EH (cell line): ENCODE measurements at places on chromosomes 6 and 20.

DNA sequence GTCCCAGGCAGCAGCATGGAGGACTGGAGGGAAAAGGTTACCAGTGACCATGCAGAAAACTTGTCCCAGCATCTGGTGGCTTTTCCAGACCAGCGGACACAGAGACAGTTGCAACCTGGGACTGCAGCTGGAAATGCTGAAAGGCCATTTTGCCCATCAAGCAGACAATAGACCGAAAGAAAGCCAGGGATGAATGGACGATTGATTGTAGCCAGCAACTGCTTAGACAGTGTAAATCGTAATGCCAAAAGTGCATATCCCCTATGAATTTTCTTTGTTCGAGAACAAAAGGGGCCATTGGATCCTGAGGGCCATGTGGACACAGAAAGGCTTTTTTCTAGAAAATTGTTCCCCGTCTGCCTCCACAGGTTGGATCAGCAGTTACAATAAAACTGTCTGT is 115.7 kb downstream of the MBOAT1 start:
- no peak for DNase-seq

DNA sequence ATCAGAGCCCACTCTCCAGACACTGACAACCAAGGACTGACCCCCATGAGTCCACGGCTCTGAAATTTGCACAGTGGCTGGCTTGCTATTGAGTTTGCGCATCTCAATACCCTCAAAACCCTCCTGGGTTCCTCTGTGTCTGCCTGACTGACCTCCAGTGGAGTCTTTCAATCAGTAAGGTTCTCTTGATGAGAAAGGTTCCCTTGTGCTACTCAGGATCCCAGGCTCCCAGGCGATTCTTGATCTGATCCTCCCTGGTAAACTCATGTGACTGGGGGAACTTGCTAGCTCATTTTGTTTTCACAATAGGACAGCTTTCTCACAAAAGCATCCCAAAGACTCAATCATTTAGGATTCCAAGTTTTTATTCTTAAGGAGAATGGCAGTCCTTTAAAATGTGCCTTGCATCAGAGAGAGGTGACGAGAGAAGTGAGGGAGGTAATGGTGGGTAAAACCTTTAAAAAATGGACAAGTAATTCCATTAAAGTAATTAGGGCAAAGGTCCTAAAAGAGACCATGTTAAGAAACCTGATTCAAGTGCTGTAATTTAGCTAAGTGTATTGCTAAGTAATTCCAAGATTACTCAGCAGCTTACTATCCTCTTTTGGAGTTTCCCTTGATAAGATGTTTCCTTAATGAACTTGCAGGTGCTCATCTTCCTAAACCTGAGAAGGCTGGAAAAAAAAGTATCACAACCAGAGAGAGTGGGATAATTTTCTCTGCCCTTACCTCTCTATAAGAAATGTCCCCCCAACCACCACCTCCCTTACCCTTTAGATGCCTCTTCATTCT is 304.7 kb upstream of the SGK1 start:
- no peak for DNase-seq

GRCh38 chr6:139406577-139407343 is 32.3 kb upstream of the CITED2 start:
- no peak for DNase-seq

GRCh38 chr6:46113370-46113769 is 16.4 kb upstream of the ENPP4 start:
- no peak for DNase-seq

GRCh38 chr6:42403831-42404230 is 47.9 kb downstream of the TRERF1 start:
- peak; percentile 32 for DNase-seq

- DNase-seq = peak; percentile 73
Measured at GRCh38 chr6:111478749-111479148, 4.3 kb downstream of the REV3L start.

DNA sequence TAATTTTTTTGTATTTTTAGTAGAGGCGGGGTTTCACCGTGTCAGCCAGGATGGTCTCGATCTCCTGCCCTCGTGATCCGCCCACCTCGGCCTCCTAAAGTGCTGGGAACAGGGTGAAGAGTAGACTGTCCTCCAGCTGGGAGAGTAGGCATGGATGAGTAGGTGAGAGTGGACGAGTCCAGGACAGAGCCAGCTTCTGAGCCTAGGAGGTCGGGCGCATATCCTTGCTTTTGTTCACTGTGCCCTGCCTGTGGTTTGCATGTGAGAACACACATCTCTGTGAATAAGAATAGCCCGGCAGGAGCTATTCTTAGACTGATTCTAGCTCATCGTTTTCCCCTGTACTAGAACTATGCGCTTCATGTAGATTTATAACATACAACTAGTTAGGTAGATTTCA is 78.3 kb downstream of the RPP40 start:
- DNase-seq = no peak

DNA sequence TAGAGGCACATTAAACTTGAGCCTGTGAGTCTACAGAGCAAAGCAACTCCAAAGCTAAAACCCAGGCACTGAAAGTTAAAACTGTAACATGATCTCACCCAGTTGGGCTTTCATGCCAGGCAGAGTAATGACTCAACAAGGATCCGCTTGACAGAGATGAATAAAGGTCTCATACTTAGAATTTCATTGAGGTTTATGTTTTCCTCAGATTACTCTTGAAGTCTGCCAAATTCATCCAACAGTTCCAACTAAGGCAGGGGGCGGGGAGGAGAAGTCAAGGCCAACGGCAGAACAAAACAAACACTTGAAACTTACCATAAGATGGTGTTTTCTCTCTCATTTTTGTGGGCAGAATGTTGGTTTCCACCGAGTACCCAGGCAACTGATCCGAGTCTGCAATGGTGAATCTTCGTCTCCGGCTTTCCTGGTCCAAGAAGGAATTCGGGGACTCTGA is 54.0 kb upstream of the IPCEF1 start:
- DNase-seq = peak; percentile 99

- DNase-seq = no peak
Measured at GRCh38 chr6:52221302-52221701, 23.0 kb downstream of the IL17F start.

DNA sequence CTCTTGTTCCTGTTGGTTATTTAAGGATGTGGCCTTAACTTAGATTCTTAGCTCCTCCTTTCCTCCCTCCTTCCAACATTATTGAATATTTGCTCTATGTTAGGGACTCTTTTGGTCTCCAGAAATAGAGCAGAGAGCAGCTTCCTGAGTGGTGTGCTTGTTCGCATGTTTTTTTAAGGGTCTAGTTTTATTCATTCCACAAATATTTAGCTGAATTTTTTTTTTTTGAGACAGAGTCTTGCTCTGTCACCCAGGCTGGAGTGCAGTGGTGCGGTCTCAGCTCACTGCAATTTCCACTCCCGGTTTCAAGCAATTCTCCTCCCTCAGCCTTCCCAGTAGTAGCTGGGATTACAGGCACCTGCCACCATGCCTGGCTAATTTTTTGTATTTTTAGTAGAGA is 169.2 kb downstream of the ZFAND3 start:
- DNase-seq = peak; percentile 68

DNA sequence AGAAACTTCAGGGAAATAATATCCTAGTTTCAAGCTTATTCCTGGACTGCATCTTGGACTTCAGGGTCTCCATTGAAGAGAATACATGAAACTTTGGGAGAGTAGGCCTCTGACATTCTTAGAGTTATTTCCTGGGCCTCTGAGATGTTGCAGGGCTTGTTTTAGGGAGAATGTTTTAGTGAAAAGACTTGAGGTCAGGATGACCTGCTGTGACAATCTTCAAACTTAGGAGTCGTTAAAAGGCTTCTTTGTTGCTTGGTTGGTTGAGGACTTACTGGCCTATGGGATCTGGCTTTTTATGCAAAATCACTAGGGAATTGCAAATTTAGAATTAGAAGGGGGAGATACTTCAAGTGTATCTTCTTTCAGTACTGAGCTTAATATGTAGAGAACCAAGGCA is 613.2 kb upstream of the FLRT3 start:
- no peak for DNase-seq

GRCh38 chr6:33957131-33957891 is 153.5 kb upstream of the MLN start:
- no peak for DNase-seq

GRCh38 chr6:127190552-127190951 is 72.1 kb downstream of the RSPO3 start:
- DNase-seq = peak; percentile 56

GRCh38 chr6:132746048-132746447 is 11.7 kb downstream of the VNN2 start:
- DNase-seq = no peak

DNA sequence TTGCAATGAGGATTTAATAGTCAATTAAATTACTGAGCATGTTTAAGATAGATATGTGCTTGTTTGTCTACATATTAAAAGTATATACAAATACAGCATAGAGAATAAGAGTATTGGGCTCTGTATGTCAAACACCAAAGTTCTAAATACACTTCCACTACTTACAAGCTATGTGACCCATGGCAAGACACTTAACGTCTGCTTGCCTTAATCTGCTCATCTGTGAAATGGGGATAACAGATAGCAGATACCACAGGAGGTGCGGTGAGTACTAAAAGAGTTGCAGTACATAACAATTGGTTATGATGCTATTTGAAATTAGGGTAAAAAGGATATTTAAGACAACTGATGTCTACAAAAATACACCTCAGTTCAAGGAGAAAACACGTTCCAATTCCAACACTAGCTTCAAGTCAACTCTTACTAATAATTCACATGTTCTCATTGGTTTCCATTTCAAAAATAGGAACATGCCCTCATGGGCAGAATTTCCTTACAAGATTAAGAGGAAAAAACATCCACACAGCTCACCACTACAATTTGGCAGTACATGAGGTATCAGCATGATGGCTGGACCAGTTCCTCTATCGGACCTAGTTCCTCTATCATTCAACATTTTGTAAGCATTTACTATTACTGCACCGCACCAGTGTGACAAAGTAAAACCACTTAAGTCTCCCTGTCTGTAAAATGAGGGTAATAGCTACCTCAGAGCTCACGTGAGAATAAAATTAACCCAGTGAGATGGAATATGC is 101.1 kb downstream of the SMLR1 start:
- no peak for DNase-seq

- DNase-seq = peak; percentile 72
Measured at GRCh38 chr6:43809417-43810305, 39.6 kb downstream of the VEGFA start.

DNA sequence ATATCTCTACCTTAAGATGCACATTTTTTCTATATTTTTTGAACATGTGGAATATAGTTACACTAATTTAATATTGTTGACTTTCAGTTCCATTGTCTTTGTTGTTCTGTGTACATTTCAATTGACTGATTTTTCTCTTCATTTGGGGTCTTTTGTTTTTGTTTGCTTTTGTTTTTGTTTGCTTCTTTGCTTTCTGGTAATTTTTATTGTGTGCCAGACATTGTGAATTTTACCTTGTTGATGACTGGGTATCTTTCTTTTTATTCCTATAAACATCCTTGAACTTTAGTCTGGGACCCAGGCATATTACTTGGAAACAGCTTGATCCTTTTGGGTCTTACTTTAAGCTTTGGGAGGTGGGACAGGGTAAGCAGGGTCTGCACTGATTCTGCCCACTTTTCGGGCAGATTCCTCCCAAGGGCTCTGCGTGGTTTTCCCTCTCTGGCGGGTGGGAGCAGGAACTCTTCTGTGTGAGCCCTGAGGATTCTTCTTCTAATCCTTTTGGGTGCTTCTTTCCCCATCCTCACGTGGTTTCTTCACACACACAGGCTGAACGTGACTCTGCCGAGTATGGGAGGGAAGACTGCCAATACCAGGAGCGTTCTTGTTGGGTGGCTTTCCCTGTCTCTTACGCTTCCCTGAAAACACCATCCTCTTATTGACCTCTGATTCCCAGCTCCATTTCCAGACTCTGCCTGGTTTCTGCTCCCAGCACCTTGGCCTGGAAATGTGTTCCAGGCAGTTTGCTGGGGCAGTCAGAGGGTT is 200.5 kb downstream of the ARID1B start:
- DNase-seq = no peak

DNA sequence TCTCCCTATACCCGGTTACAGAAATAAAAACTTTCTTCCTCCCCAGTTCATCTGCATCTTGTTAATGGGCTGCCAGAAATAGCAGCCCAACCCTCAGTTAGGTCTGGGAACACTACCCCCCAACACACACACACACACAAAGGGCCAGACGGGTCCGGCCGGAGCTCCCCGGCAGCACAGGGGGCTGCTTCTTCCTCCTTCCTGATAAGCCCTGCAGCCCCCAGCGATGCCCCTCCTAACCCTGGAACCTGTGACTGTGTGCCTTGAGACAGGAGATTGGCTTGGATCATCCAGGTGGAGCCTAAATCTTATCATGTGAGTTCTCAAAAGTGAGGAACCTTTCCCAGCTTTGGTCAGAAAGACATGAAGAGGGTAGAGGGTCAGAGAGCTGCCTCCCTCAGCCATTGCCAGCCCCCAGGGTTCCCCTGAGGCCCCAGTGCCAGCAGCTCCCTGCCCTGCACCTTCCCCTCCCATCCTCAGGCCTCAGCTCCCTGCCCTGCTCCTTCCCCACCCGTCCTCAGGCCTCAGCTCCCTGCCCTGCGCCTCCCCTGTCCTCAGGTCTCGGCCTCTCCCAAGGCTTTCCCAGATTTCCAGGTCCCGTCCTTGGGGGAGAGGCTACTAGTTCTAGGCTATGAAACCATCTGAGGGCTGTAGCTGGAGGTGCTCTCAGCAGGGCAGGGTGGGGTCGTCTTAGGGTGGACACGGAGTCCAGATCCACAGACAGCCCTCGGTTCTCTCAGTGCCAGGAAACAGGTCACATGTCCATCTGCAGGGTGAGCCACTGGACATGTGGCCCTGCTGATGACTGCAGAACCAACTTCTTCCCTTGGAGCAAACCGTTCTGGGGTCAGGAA is 34.5 kb upstream of the CST7 start:
- no peak for DNase-seq

DNA sequence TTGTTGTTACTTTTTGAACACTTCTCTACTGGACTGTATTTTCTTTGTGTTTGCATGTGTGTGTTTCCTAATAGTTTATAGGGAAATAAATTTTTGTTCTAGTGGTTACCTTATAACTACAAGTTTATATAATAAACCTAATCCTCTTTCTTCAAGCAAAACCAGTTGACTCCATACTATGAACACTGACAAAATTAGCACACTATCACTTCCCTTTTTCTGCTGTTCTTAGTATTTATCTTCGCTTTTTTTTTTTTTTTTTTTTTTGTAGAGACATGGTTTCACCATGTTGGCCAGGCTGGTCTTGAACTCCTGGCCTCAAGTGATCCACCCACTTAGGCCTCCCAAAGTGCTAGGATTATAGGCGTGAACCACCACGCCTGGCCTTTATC is 25.0 kb upstream of the C6orf62 start:
- no peak for DNase-seq

DNA sequence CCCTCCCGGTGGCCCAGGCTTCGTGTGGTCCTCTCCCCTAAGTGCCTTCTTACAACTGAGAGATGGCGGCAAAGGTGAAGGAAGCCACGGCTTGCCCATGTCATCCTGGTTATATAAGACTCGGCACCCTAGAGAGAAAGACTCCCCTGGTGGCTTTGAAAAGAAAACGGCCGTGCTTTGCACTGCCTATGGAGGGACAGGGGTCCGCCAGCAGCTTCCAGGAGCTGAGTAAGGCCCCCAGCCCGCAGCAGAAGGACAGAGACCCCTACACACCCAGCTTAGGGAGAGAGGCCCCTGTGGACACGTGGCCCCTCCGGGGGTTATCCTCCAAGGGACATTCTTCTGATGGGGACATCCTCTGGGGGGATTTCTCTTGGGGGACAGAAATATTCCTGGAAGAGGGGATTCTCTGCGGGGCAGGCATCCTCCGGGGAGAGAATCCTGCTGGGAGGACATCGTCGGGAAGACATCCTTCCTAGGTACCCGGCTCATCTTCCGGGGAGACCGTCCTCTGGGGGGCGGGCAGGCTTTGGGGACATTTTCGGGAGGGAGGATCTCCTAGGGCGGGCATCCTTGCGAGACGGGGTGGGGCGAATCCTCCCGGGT is 511 bp upstream of the OGFR start:
- DNase-seq = peak; percentile 52

- DNase-seq = no peak
Measured at GRCh38 chr6:149162924-149163323, 154.6 kb upstream of the TAB2 start.
